ENCODE measurements at places on chromosomes 6 and 20. TPM values are rescaled to one million over a fixed set of nuclear protein-coding genes. Genes with fewer than 3 reads are reported as not detected.

Gene ECT2L
- 1.8 TPM for polyA plus RNA-seq

Gene MRAP2
- polyA plus RNA-seq, result 5.7 TPM

Gene LAMP5
- 1.5 TPM for polyA plus RNA-seq

Gene LIME1
- 4.5 TPM for polyA plus RNA-seq

Gene SCUBE3
- polyA plus RNA-seq, result 4.4 TPM

GRCh38 chr20:38126146-38126921, 38.7 kb downstream of the TGM2 start:
- H3K27ac ChIP-seq, result peak overlapping the region; percentile 33
- DNase-seq, result no peak
- no peak overlapping the region for H3K4me3 ChIP-seq
- H3K36me3 ChIP-seq, result peaks cover 19% of the 10 kb centered on the region
- no peaks in the 10 kb centered on the region for H3K27me3 ChIP-seq
- peaks cover 17% of the 10 kb centered on the region for H3K4me1 ChIP-seq

GRCh38 chr6:163573503-163574179, 159.1 kb downstream of the QKI start:
- H3K27ac ChIP-seq, result no peak overlapping the region
- no peak for DNase-seq
- H3K27me3 ChIP-seq, result no peaks in the 10 kb centered on the region
- H3K36me3 ChIP-seq, result peaks cover 32% of the 10 kb centered on the region
- H3K4me1 ChIP-seq, result no peaks in the 10 kb centered on the region

DNA sequence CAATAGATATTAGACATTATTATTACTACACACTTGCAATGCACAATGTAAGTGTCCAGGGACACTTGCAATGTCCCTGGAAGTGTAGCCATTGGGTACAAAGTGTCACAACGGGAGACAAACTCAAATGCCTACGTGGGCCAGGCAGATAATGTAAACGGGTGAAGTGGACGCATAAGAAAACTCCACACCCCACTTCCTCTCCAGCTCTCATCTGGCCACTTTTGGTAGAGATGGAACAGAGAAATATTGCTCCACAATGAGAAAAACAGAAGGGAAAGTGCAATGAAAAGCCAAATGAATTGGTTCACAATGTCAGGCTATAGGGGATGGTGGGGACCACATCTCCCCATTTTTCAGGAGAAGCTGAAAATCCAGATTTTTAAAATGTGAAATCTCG, 9.4 kb downstream of the SULF2 start:
- peaks cover 17% of the 10 kb centered on the region for H3K27me3 ChIP-seq
- H3K4me3 ChIP-seq, result no peak overlapping the region
- no peaks in the 10 kb centered on the region for H3K36me3 ChIP-seq
- DNase-seq, result no peak

DNA sequence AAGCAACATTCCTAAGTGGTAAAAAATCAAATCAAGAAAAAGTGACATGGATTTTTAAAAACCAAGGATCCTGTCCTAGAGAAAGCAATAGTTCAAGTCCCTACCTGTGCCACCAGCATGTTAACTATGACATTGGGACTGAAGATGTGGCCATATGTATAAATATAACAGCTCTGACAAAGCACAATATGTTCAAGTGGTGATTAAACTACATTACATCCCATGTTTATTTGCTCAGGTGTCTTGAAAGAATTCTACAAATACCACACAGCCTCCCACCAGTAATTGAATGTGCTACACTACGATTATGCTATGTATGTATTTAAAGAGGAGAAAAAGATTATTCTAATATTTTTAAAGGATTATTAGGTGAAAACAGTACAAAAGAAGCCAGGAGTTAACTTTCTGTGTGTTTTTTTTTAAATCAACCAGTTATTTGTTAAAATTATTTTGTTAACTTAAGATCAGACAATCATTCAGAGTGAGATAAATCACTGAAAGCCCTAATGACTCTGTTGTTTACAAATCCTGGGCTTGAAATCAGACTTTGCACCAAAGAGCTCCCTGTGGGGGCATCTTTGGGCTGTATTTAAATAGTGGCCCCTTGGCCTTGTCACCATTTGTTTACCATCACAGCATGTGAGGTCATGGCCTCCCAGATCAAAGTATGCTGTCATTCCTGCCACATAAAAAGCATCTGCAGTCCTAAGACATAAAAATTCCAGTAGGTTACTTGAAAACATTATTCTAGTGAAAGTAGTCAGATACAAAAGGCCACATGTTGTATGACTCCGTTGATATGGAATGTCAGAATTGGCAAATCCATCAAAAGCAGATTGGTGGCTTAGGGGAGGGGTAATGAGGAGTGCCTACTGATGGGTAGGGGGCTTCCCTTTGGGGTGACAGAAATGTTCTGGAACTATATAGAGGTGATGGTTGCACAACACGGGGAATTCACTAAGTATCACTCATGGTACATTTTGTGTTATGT, 17.1 kb downstream of the TTLL2 start:
- H3K4me1 ChIP-seq, result no peaks in the 10 kb centered on the region
- H3K27ac ChIP-seq, result no peak overlapping the region
- no peak for DNase-seq
- no peak overlapping the region for H3K4me3 ChIP-seq

GRCh38 chr20:51542033-51542570, 417 bp downstream of the NFATC2 start:
- peaks cover 12% of the 10 kb centered on the region for H3K4me1 ChIP-seq
- H3K4me3 ChIP-seq, result peak overlapping the region; percentile 47
- DNase-seq, result no peak
- H3K36me3 ChIP-seq, result no peaks in the 10 kb centered on the region
- no peaks in the 10 kb centered on the region for H3K27me3 ChIP-seq
- H3K27ac ChIP-seq, result peak overlapping the region; percentile 57

DNA sequence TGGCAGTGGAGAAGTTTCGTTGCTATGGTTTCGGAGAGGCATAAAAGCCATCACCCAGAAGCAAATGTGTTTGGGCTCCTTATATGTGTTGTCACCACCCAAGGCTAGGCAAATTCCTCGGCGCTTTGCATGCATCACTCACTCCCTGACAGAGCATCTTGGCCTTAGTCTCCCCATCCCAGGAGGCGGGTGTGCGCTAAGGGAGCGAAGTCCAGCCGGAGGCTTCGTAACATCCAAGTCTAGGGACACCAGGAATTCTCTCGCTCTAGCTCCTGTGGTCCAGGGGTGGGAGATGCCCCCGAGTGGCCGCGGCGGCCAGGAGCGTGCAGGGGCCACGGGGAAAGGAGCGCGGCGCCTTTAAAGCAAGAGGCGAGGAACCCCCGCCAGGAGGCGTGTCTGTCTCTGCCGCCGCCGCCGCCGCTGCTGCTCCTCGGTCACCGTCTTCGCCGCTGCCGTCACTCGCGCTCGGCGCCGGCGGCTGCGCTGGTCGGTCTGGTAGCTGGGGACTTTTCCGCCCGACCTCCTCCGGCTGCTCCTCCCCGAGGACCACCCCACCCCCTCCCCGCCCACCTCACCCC, at the start of gene GRIK2:
TSS of gene GRIK2 (plus strand) at position 458 of the 578 bp plus-strand sequence.
- DNase-seq, result peak; percentile 77
- H3K4me1 ChIP-seq, result peaks cover 4% of the 10 kb centered on the region
- H3K36me3 ChIP-seq, result no peaks in the 10 kb centered on the region
- no peak within 1 kb of the TSS for H3K27ac ChIP-seq
- peak within 1 kb of the TSS; percentile 3 for H3K4me3 ChIP-seq
- peaks cover 37% of the 10 kb centered on the region for H3K27me3 ChIP-seq

DNA sequence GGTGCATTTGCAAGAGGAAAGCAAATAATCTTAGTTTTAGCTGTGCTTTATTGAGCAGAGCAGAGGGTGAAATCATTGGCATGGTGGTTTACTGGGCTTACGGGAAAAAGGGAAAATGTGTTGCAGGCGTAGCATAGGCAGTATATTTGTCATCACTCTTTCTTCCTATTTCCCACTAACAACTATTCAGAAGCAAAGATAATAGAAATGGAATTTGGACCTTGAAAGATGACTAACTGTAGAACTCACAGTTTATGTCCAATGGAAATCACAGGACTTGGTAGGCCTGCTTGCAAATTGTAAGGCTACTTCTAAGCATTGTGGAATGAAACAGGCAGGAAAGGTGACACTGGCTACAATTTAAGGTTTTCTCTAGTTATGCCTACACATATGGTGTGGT, 611.9 kb upstream of the MAN1A1 start:
- H3K4me1 ChIP-seq, result no peaks in the 10 kb centered on the region
- no peak overlapping the region for H3K27ac ChIP-seq
- DNase-seq, result no peak
- H3K36me3 ChIP-seq, result no peaks in the 10 kb centered on the region
- no peaks in the 10 kb centered on the region for H3K27me3 ChIP-seq
- H3K4me3 ChIP-seq, result no peak overlapping the region

DNA sequence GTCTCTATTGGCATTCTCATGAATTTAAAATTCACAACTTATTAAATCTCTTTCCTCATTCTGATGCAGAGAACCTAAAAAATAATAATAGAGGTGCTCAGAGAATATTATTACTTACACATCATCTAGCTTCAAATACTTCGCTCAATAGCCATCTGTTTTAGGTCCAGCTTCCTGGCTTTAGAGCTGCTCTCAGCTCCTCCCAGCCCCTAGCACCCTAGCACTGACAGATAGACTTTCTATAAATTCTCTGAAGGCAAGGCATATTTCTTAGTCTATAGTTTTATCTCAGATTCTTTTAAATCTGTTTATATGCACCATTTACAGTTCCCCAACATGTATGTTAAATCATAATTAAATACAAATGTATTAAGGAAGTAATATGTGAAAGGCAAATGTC, 281.3 kb downstream of the PTPRK start:
- no peaks in the 10 kb centered on the region for H3K27me3 ChIP-seq
- no peak overlapping the region for H3K4me3 ChIP-seq
- no peak for DNase-seq

DNA sequence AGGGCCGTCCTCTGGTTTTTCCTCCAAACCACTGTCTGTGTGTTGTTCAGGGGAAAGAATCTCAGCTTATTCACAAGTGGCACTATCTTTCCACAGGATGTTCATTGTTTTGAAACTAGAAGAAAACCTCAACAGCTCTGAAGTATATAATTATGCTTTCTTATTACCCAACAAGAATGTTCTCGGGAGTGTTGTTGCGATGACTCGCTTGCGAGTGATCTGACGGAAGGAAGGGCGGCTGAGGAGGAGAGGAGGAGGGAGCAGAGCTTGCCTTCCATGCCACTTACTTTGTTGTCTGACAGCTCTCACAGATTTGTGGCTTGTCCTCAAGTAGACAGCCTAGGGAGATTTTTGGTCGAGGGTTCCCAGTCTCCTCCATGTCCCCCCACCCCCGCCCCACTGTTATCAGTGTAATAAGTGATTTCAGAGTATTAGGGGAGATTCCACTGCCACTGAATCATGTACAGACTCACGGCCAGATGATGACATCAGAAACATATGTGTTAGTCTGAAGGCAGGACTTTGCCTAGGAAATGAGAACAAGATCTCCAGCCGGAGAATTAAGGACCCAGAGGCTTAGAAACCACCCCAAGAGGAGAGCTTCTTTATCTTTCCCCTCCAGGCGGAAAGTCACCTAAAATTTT, 80.7 kb upstream of the CCN6 start:
- no peak overlapping the region for H3K4me3 ChIP-seq
- H3K27me3 ChIP-seq, result no peaks in the 10 kb centered on the region
- no peaks in the 10 kb centered on the region for H3K36me3 ChIP-seq
- DNase-seq, result peak; percentile 73
- H3K27ac ChIP-seq, result peak overlapping the region; percentile 79

GRCh38 chr20:8853805-8854338, 215.0 kb upstream of the PLCB4 start:
- no peaks in the 10 kb centered on the region for H3K36me3 ChIP-seq
- no peak overlapping the region for H3K4me3 ChIP-seq
- H3K27me3 ChIP-seq, result no peaks in the 10 kb centered on the region
- DNase-seq, result peak; percentile 72
- peaks cover 10% of the 10 kb centered on the region for H3K4me1 ChIP-seq

GRCh38 chr6:110875548-110876169, 1.1 kb downstream of the AMD1 start:
- peak; percentile 54 for DNase-seq
- H3K4me3 ChIP-seq, result peak overlapping the region; percentile 79
- no peaks in the 10 kb centered on the region for H3K36me3 ChIP-seq

DNA sequence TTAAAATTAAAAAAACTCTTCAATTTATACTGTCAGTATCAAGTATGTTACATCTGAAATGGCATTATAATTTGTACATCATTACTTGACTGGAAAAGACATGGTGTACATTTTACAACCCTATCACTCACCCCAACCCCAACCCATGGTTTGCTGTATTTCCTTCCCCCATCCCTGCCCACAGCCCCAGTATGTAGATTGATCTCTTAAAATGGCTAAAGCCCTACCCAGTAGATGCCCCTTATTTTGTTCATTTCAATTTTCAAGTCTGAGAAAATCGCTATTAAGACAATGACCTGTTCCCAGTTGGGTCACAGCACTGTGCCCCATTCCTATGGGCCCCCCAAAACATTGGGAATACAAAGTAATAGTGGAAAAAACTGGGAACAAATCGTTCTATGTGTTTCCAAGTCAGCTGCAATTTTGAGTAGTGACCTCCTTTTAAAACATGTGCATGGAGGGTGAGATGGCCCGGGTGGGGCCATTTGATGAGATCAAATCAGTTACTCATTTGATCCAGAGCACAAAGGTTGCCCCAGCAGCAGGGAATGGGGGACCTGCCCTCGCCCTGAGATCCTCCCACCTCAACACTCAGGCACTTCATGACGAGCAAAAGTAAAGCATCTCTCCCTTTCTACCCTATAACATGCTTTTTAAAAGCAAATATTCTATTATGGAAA, 13.3 kb downstream of the EZR start:
- no peak for DNase-seq
- no peak overlapping the region for H3K27ac ChIP-seq
- H3K4me1 ChIP-seq, result peaks cover 76% of the 10 kb centered on the region
- no peak overlapping the region for H3K4me3 ChIP-seq

Data from left lung (tissue), 14 donors.